ENCODE measurements at places on chromosomes 16 and 17.

GRCh38 chr17:79242873-79243602 lies 168.4 kb downstream of the ENGASE start:
- no peak for DNase-seq

DNA sequence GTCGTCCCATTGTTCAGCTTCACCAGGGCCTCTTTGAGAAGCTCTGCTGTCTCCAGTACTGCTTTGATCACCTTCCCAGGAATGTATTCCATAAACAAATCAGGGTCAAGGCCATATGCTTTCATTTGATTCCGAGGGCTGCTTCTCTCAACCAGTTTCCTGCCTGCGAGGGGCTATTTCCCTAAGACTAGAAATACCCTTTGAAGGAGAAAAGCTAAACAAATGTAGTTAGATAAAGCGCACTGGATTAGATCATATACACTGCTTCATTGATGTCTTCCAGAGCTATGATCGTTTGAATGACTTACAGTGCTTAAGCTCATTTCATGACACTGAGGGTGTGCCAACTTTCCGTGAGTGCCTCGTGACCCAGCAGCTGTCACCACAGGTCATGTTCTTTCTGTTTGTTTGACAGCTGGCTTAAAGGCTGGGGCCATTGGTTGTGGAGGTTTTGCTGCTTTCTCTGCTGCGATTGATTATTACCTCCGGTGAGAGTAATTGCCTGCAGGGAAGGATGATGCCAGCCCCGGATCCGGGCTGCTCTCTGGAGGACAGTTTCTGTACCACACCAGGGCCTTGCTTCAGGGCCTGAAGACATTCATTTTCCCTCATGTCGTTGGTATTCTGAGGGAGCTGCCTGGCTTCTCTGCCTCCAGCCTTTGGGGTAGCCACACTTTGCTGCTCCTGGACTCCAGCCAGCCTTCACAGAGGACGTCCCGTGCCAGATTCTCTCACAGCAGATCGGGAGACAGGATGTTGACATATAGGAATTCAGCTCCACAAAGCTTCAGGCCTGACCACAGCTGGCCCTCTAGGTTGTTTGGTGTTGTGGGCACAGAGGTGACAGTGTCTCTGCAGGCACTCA lies 3.9 kb downstream of the TIMM22 start:
- no peak for DNase-seq

DNA sequence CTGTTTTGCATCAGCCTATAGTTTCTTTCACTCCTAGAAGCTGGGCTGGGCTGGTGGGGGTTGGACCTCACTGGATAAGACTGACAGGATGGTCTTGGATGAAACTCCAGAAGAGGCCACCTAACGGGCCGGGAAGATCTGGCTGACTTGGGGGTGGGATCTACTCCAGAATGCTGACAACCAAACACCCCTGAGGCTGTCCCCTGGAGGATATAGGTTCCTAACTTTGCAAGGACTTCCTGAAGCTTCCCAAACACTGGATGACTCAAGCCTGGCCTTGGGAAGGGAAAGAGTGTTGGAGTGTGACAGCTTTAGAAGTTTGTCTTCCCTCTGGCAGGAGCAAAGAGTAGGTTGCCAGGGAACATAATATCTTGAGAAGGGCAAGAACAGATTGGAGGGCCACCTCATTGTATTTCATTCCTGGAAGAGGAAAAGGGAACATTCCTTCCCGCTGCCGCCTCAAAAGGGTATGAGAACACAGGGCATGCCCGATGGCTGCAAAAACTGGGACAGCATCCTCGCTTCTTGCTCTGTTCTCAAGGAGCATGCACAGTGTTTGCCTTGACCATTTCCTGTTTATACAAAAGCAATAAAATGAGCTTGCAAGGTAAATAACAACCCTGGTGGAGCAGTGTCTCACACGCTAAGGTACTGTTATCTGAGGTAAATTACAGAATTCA lies 6.8 kb upstream of the CYB5B start:
- no peak for DNase-seq

- no peak for DNase-seq
These were observed 1.6 kb downstream of the XYLT1 start for GRCh38 chr16:17469011-17469740.

- DNase-seq: no peak
These were observed 34.2 kb downstream of the PIEZO1 start for GRCh38 chr16:88750854-88751253.

GRCh38 chr17:75725504-75725903 lies 4.2 kb downstream of the ITGB4 start:
- no peak for DNase-seq

DNA sequence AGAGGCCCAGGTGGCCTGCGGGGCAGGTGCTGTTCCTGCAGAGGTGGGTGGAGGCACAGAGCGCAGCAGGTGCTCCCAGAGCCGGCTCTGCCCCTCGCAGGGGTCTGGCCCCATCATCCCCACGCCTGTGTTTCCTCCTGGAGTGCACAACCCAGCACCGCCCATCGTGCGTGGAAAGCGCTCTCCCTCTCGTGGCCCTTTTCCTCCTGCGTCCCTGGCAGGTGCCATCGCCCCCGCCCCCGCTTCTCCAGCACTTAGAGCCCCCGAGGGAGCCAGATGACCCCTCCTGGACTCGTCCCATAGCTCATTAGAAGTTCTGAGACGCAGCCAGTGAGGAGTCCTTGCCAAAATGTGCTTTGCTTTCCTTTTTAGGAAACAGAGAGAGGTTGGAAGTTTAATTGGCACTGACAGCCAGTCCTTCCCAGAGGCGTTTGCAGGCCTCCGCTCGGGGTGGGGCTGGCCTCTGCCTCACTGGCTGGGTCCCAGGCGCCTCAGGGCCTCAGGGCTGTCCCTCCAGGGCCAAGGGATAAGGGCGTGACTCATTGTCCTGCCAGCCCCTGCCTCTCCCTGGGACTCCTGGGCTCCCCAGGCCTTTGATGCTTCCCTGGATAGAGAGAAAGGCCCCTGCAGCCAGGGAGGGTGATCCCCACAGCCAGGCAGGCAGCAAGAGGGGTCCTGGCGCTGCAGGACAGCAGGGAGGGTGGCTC lies 32.2 kb upstream of the CHMP6 start:
- no peak for DNase-seq

DNA sequence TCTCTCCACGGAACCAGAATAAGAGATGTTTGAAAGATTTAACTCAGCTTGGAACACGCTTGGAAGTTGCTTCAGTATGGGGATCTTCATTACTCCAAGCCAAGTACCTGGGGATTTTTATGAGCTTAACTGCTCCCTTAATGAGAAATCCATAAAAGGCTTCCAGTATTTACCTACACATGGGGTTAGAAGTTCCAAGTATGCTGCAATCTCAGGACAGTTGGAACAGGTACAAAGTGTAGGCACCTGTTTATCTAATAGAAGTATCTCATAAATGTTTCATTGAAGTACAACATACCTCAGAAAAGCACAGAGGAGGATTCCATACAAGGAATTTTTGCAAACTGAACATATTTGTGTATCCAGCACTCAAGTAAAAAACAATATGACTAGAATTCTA lies 161.6 kb upstream of the PIRT start:
- no peak for DNase-seq

GRCh38 chr17:78573955-78574354 lies 3.2 kb downstream of the DNAH17 start:
- no peak for DNase-seq

DNA sequence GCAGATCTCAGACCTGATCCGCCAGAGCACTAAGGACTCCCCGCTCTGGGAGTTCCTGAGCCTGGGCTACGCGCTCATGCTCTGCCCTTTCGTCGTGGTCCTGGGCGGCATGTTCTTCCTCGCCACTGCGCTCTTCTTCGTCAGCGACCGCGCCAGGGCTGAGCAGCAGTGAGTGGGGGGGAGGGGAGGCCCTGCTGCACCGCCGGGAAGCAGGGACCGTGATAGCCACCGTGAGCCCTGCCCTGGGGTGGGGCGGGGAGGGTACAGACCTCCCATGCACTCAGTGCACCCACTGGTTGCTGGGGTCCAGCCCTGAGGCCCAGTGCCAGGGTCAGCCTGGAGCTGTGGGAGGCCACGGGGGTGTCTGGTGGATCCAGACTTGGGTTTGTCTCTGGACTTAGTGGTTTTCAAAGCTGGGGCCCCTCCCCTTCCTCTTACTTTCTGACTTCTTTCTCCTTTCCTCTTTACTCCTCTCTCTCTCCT lies 18.9 kb downstream of the MYBBP1A start:
- no peak for DNase-seq

DNA sequence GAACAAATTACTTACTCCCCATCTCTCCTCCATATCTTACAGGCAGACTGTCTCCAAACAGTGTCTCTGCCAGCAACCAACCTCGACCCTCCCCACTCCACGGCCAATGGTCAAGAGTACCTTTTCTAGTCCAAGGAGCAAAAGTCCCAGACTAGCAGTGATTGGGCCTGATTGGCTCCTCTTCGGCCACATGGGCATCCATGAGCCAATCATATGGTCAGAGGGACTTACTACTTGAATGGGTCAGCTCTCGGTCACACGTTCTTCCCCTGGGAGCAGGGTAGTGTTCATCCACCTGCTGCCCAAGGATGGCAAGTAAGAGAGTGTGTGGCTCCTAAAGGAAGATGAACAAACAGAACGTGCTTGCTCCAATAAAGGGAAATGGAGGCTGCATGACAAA lies 84.6 kb downstream of the C16orf78 start:
- no peak for DNase-seq

DNA sequence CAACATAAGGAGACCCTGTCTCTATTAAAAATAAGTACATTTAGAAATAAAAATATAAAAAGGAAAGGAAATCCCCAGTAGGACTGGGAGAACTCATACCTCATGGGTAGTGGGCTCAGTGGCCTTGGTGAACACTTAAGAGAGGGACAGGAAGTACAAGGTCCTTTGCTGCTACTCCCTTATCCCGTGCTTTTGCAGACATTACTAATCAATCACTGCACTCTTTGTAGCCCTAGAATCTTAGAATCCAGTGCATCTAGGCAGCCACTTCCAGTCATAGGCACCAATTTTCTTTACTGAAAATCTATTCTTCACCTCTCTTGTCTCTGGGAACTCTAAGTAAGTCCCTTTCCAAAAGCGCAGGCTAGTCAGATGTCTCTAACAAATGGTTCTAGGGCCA lies 183.1 kb downstream of the SNX29 start:
- DNase-seq: no peak

GRCh38 chr16:23642246-23642774 lies 1.0 kb downstream of the DCTN5 start:
- DNase-seq: no peak

- DNase-seq: no peak
These were observed 365.4 kb downstream of the SNX29 start for GRCh38 chr16:12341966-12342365.

DNA sequence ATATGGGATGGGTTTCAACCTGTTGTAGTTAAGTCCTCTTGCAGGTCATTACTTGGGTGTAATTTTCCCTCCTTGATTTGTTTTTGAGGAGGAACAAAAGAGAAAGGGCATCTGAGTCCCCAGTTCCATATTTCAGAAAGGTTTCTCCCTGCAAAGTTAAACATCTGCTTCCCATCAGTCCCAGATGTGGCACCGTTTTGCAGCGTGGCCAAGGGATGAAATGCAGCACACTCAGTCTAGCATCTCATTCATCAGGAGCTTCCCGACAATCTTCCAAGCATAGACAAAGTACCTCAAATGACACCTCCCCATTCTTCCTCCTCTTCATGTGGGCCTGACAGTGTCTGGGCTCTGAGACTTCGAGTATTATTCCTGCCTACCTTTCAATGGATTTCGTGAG lies 363.7 kb upstream of the SOX9 start:
- no peak for DNase-seq

DNA sequence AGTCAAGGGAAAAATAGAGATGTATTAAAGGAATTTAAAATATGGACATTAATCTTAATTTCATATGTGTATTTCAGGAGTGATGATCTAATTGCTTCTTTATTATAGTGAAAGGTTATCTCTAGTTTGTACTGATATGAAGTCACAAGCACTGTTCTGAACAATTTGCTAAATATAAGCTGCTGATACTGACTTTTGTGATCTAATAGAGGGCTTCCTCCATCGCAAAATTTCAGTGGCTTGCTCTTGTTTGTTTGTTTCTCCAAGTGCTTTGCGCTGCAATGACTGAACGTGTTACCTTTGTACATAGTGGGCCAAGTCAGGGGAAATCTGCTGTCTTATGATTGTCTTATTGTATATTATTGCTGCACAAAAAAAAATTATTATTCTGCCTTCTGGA lies 307.0 kb downstream of the KCNJ2 start:
- DNase-seq: no peak

DNA sequence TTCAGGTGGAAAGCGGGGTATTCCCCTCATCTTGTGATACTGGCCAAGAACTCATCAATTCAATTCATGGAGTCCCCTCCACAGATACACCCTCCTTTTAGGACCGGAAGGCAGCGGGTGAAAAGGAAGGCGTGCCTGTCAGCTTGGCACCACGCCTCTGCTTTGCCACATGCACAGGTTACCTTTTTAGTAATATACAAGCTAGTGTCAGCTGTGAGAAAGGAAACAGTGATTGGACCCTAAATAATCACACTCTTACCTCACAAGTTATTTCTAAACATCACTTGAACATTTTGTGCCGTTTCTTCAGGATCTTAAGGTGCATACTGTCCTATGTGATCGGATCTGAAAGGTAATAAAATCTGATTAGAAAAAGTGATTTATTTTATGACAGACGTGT lies 15.7 kb downstream of the ZDHHC7 start:
- DNase-seq: no peak

- no peak for DNase-seq
These were observed 932 bp downstream of the ZNF267 start for GRCh38 chr16:31874366-31875111.

GRCh38 chr17:40032322-40033320 lies 17.4 kb downstream of the CSF3 start:
- no peak for DNase-seq

GRCh38 chr16:20899477-20900298 lies 470 bp downstream of the DCUN1D3 start:
- peak; percentile 50 for DNase-seq

- DNase-seq: no peak
These were observed 73.3 kb downstream of the N4BP1 start for GRCh38 chr16:48536614-48537200.

GRCh38 chr16:75461575-75461974 lies 2.9 kb downstream of the TMEM170A start:
- DNase-seq: no peak

GRCh38 chr17:73208139-73208827 lies 15.4 kb downstream of the COG1 start:
- no peak for DNase-seq

- DNase-seq: no peak
These were observed 63.6 kb downstream of the SHISA6 start for GRCh38 chr17:11304568-11304967.

- no peak for DNase-seq
These were observed at the start of gene DOC2A for GRCh38 chr16:30010844-30011713. DOC2A (minus strand) TSS chr16:30011027; CDS start chr16:30010222, 805 bp downstream.

DNA sequence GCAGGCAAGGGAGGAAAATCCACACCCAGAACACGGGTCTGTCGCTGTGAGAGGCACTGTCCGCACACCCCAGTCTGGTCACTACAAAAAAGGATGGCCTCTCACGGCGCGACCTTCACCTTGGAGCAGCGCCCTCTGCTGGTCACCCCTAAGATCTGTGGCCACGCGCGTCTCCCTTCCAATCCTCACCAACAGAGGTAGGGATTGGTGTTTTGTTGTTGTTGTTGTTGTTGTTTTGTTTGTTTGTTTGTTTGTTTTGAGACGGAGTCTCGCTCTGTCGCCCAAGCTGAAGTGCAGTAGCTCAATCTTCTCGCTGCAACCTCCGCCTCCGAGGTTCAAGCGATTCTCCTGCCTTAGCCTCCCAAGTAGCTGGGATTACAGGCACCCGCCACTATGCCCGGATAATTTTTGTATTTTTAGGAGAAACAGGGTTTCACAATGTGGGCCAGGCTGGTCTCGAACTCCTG lies 15.0 kb upstream of the C17orf58 start:
- no peak for DNase-seq

- no peak for DNase-seq
These were observed 443.1 kb downstream of the SOX9 start for GRCh38 chr17:72563952-72564351.
